Right renal cortex interstitium (tissue), 3 donors: ENCODE measurements at places on chromosomes 6 and 20. TPM values are rescaled to one million over a fixed set of nuclear protein-coding genes. Genes with fewer than 3 reads are reported as not detected.

Gene SRMS
- 0.08 TPM for polyA plus RNA-seq

Gene MSH5
- polyA plus RNA-seq = 16.7 TPM

- DNase-seq = no peak
These were observed 78.5 kb downstream of the TRMT11 start for GRCh38 chr6:126064748-126065401.

GRCh38 chr6:28586962-28587745 lies 61.5 kb downstream of the GPX5 start:
- DNase-seq = peak; percentile 65
